Posterior vena cava (tissue), 2 donors: ENCODE measurements at places on chromosomes 3 and 15. TPM values are rescaled to one million over a fixed set of nuclear protein-coding genes. Genes with fewer than 3 reads are reported as not detected.

RLBP1 gene
- total RNA-seq, result not detected

DNA sequence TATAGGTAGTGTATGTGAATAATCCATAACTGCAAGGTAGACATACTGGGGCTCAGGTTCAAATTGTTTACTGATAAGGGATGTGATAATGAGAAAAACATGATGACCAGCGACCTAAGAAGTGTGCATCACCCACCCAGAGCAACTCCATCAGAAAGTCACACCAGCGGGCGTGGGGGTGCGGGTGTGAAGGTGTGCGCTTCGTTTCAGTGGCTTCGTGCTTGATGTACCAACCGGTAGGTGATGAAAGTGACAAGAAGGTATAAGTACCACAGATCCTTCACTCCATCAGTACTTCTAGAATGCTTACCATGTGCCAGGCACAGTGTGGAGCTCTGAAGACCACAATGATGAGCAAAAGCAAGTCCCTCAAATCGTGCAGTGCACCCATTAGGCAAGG, 11.2 kb downstream of the ANP32A start:
- DNase-seq, result no peak

DNA sequence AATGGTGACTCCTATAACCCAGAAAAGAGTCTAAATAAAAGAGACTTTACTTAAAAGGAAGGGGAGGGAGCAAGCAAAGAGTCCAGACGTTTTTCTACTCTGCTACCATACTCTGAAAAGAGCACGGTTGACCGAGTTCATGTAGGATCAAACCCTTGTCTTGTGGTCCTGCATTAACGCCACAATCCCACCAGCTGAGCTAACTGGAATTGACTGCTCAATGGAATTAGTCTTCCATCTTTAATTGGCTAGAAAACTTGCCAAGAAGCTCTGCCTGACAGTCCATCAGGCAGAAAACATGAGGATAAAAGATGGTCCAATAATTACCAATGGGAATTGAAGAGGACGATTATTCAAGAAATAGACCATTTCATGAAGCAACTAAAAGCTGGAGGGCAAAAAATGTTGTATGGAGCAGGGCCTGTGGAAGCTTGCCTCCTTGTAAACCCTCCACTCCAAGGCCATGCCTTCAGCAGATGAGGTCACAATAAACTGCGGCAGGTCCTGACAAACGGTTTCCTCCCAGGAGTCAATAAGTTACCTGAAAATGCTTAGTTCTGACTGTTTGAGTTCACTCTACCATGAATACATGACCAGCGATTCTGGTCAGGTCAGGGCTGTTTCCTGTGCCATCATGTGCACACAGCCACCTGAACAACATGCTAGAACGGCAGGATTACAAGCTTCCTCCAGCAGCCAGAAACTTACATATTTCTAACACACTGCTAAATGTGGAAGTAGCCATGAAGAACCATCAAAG, 35.6 kb upstream of the ARHGEF3 start:
- DNase-seq, result no peak

P3H2 gene
- 9.7 TPM for total RNA-seq

- DNase-seq, result no peak
Observed at GRCh38 chr3:99960941-99961340, 143.3 kb downstream of the CMSS1 start.

GABRR3 gene
- not detected for total RNA-seq

GRCh38 chr3:84600703-84601225, 358.0 kb upstream of the CADM2 start:
- DNase-seq, result no peak

POC1A gene
- total RNA-seq, result 1.9 TPM

DNA sequence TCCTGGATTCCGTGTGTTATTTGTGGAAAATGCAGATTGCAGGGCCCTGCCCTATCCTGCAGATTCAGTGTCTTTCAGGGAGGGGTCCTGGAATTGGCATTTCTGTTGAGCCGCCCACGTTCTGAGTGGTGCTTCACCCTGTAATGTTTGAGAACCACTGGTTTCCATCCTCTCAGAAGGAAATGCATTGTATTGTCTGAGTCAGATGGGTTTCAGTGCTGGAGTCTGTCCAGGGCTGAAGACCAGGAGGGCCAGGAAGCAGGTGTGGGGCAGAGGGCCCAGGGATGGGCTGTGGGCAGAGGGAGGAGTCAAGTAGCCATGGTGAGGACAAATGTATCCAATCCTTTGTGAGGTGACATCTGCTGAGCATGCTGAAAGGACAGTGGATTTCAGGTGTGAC, 123.8 kb downstream of the SV2B start:
- no peak for DNase-seq

SMCO1 gene
- total RNA-seq, result not detected

CSPG5 gene
- 0.51 TPM for total RNA-seq

GRCh38 chr3:133937756-133938601, 42.3 kb upstream of the RAB6B start:
- DNase-seq, result no peak

- no peak for DNase-seq
Observed at GRCh38 chr3:161413855-161414210, 42.5 kb upstream of the SPTSSB start.

IGSF10 gene
- 2.2 TPM for total RNA-seq

PLA2G4E gene
- not detected for total RNA-seq

DNA sequence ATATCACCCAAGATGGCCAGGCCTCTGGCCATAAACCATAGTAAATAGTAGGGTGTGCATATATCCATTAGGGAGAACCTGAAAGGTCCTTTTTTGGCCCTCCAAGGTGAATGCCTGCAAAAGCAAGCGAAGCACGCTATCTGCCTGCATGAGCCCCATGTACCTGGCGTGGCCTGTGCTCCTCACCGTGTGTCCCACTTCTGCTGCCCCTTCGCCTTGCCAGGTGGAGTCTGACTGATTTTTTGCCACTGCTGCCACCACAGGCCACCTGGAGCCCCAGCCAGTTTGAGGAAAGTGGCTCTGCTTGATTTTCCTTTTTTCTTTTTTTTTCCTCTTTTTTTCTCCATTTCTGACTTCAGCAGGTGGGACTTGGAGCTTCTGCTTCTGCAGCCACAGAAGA, 139.7 kb downstream of the SNRPN start:
- no peak for DNase-seq

DNA sequence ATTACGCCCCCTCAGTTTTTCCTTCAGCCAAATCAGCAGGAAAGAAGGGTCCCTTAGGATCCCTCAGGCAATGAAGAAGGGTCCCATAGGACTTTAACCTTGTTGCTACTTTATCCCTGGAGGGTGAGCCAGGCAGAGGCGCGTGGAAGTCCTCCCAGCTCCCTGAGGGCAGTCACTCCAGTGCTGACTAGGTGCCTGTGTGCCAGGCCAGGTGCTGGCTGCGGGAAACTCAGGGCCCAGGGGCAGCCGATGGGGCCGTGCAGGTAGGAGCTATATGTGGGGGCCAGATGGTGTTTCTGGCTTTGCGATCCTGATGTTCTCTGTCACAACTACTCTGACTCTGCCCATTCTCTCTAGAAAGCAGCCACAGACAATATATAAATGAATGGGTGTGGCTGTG, 42.8 kb upstream of the IQSEC1 start:
- peak; percentile 57 for DNase-seq

- no peak for DNase-seq
Observed at GRCh38 chr3:9455596-9456131, 58.2 kb downstream of the SETD5 start.

GRCh38 chr3:179949412-179949811, 87.3 kb downstream of the PEX5L start:
- DNase-seq, result no peak

ANKRD63 gene
- not detected for total RNA-seq
